Inflammatory macrophage treated with lipopolysaccharide for 4 hours (primary cell): ENCODE measurements at places on chromosomes 16 and 17.

DNA sequence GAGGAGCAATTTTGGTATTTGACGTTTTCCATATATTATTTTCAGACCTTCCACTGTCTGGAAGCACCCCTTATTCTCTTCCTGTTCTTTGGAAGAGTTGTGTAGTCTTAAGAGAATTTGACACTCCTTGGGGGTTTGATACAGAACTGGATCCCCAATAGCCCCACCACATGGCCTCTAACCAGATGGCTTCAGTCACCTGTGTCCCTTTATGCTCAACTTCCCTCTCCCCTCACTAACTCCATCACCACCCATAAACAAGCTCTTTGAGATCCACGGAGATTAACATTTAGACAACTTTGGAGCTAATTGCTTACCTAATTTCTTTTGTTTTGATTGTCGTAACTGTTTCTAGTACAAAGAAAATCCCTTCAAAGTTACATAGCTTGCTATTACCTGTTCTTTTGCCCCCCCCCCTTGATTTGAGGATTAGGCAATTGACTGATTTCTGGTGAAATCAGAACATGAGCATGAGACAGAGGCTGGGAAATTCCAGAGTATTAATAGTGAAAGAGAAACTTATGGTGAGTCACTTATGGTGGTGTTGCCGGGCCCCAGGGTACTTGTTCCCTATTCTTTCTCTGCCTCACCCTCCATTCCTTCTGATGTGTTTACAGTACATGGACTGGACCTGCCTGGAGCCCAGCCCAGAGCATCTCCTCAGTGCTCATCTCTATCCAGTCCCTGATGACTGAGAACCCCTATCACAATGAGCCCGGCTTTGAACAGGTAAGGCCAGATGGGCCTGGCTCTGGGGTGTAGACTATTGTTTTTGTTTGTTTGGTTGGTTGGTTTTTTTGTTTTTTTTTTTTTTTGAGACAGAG lies 7.5 kb downstream of the UBE2Z start:
- peak; percentile 96 for DNase-seq

- no peak for DNase-seq
Observed at GRCh38 chr17:44110011-44110686, 13.3 kb downstream of the HDAC5 start.

DNA sequence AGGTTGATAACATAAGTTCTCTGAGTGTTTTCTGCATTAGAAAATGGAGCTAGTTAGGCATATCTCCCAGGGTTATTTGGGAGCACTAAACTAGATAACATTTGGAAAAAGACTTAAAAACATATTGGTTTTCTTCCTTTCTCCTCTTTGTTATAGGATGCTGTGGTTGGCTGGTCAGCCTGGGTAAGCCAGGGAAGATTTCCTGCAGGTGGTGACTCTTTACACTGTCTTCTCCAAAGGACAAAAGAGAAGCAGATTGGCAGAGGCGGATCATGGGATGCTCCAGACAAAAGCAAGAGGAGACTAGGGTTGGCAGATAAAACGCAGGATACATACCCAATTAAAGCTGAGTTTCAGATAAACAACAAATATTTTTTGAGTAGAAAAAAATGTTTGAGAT lies 6.2 kb upstream of the CRYBA1 start:
- no peak for DNase-seq

- DNase-seq, result no peak
Observed at GRCh38 chr17:44981221-44981968, 13.3 kb upstream of the C1QL1 start.

DNA sequence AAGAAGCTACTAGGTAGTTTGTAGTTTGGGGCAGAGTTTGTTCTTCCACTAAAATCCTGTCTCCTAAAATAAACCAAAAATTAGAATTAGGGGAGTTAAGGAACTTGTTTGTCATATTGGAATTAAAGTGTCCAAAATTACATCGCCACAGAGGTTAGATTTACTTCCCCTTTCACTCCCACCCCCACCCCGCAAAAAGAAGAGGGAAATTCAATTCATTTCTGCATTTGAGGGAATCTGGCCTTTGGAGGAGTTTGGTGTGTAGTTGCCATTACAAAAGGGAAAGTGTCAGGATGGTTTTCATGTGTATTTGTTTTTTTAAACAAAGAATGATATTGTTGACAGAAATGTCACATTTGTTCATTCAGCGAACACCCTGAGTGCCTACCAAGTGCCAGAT lies 5.8 kb downstream of the TMEM97 start:
- peak; percentile 54 for DNase-seq

DNA sequence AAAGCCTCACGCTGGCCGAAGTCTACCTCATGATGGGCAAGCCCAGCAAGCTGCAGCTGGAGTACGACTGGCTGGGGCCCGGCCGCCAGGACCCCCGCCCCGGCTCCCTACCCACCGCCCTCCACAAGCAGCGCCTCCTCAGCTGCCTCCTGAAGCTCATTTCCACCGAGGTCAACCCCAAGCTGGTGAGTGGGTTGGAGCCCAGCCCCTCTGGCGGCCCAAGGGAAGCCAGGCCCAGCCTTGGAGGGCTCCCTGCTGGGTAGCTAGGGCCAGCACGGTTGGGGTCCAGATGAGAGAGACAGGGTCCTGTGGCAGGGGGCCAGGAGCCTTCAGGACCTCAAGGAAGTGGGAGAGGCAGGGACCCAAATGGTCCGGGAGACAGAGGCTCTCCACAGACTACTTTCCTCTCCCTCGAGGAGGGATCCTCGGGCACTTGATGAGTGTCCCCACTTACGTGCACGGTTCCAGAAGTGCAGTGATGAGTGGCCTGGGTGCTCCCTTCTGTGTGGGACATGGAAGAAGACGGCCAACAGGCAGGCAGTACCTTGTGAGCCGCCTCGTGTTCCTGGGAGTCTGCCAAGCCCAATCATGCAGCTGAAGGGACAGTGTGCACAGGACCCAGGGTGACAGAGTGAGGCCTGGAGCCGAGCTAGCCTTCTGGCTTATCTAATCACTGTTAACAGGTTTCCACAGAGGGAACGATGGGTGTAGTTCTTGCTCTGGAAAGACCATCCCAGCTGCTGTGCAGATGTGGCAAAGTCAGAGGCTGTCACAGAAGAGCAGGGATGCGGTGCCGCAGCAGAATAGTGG lies 21.1 kb upstream of the JPT2 start:
- DNase-seq, result no peak

DNA sequence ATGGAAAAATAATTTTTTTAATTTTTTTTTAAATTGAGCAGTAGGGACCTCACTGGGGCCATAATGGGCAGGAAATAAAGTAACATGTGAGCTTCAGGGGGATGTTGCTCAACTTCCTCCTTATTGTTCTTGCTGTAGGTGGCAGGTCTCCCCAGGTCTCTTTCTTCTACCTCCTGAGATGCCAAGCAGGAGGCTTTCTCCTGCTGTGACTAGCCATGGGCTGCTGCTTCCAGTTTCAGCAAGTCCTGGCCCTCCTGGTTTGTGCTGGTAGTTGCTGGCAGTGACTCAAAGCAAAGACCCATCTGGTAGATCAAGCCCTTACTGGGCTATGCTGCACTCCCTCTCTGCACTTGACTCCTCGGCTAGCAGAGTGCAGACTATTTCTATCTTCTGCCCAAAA lies 2.3 kb downstream of the DPEP2NB start:
- DNase-seq, result peak; percentile 20

DNA sequence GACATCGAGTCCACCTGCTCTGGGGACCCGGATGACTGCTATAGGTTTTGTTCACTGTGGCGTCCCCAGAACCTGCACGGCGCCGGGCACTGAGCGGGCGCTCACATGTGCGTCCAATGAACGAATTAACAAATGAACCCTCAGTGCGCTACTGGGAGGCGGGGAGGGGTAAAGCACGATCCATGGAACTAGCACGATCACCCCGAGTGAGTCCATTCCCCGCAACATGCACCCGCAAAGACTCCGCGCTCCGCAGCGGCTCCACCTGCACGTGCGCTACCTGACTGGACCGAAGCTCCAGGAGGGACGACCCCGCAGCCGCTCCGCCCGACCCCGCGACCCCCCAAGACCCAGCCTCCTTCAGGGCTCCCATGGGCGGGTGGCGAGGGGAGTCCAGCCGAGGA lies 491 bp downstream of the TRAP1 start:
- peak; percentile 9 for DNase-seq

GRCh38 chr16:8678068-8678927 lies 3.9 kb downstream of the ABAT start:
- DNase-seq, result no peak

DNA sequence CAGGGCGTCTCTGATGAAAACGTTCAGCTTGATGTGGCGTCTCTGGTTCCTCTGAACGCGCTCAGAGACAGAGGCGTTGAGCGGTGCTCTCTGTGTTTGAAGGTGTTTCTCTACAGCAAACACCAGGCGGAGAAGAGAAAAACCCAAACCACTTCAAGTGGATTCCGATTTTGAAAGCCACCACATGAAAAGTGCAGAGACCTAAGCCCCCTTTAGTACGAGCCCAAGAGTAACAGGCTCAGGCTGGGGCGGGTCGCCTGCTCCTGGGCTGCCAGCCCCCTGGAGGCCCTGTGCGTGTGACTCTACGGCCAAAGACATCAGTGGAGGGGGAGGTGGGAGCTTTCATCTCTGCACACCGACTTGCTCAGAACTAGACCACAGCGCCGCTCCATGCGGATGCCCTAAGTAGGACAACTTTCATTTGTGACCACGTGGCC lies 328.4 kb downstream of the MAF start:
- DNase-seq, result no peak

GRCh38 chr16:28585674-28586073 lies 11.2 kb downstream of the SULT1A2 start:
- DNase-seq, result no peak

DNA sequence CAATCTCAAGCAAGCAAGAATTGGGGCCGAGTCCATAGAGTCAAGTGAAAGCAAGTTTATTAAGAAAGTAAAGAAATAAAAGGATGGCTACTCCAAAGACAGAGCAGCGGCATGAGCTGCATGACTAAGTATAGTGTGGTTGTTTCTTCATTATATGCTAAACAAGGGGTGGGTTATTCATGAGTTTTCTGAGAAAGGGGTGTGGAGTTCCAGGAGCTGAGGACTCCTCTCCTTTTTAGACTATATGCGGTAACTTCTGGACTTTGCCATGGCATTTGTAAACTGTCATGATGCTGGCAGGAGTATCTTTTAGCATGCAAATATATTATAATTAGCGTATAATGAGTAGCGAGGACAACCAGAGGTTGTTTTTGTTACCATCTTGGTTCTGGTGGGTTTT lies 819.9 kb downstream of the KCNJ2 start:
- no peak for DNase-seq

DNA sequence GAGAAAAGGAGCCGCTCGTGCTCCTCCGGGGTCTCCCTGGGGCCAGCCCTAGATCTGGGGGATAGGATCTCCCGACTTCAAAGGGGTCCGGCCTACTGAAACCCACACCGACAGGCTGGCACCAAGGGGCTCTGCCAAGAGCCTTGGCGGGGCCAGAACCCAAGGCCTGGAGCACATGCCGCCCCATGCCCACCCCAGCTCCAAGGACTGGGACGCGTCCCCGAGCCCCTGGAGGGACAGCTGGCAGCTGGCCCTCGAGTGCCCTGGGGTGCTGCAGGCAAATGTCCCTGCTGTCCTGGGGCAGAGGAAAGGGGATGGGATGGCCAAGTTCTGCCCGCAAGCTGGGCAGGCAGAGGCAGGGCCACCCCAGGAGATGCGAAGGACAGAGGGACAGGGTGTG lies 31.8 kb upstream of the ZFPM1 start:
- no peak for DNase-seq

- DNase-seq, result no peak
Observed at GRCh38 chr17:60269417-60269816, 119.6 kb downstream of the CA4 start.

GRCh38 chr17:34254651-34255380 lies at the start of gene CCL2:
TSS of gene CCL2 (plus strand) at chr17:34255285. CDS start at chr17:34255350, 65 bp downstream.
- DNase-seq, result peak; percentile 85
